ENCODE measurements at places on chromosomes 4 and X.
A peak's percentile ranks its signal among the peaks of the same experiment; 100 is the strongest.

- no peak for DNase-seq
These were observed 12.8 kb upstream of the SCARB2 start for GRCh38 chr4:76226418-76226817.

DNA sequence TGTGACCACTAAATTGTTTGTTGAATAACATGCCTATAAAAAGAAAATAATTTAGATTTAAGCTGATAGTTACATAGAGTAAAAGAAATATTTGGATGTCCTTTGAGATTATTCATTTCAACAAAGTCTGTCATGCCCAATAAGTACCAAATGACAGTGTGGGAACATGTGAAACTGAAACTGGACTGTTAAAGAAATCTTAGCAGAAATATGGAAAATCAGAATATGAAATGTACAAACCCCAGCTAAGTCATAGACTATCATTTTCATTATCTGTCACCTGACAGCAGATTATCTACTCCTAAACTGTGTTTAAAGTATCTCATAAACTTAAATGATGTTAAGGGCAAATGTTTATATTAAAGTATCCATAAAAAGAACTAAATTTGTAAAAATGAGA lies 437.8 kb upstream of the FAM241A start:
- no peak for DNase-seq

GRCh38 chr4:135371137-135371536 lies 1169.5 kb upstream of the PABPC4L start:
- no peak for DNase-seq

DNA sequence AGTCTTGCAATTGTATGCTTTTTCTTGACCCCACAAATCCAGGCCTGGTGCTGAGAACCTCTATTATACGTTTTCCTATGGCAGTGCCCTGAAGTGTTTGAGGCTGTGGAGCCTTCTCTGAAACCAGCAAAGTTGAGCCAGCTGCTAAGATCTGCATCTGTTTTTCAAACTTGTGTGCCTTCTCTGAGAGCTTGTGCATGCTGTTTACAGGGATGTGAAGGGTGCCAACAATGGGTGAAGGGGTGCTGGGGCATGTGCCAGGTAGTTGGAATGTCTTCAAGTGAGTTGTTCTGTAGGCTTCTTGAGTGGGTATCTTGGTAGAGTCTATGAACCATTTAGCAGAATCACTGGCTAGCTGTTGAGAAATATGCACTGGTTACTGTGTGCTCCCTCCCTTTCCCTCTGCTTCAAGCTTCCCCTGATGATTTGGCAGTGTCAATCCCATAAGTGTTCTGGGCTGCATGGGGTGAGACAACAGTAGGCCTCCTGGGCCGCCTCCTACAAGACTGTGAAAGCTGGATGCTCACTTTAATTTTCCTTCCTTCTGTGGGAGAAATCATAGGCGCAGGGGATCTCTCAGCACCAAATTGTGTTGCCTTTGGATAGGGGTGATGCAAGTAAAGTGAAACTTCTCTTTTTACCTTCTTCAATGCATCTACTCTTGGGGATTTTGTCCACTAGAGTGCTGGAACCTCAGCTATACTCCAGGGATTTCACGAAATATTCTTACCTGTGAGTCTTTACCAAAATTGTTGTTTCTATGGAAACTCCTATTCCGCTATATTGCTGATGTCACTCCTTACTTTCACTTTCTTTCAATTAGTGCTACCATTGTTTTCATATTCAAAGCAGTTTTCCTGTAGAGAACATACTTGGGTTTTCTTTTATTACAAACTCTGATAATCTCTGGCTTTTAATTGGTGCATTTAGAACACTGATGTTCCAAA lies 30.0 kb downstream of the ITM2A start:
- DNase-seq, result no peak

DNA sequence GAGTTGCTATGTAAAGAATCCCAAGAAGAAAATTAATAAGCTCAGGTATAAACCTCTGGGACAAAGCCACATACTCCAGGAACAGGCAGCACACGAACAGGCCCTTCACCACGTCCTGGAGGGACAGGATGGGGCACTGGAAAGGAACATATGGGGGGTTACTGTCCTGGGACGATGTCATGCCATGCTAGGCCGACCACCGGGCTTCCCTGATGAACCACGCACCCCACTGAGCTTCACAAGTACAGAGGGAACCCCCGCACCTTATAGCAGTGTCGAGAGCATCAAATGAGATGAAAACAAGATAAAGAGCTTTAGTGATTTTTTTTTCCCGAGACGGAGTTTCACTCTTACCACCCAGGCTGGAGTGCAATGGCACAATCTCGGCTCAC lies 19.1 kb downstream of the NOP14 start:
- DNase-seq, result no peak

DNA sequence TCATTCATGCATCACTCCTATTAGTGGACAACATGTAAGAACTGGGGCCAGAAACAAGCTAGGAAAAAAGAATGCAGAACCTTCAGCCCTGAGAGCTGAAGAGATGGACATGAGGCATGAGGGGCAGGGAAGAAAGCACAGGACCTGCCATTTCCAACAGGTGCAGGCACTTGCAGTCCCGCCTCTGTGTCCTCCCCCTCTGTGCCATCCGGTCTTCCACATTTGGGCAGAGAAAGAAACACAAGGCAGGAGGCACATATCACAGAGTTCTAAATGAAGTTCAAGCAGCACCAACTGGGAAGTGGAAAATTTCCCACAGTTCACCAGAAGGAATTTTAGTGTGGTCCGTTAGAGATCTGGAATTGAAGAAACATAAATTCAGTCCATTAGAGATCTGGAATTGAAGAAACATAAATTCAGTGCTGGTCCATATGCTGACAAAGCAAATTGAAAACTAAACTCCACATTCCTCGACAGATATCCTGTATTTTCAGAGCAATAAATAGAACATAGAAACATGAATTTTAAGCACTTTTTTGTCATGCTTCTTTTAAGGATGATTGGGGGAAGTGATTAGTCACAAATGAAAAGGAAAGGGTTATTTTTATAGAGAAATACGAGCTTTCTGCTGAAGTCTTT lies 57.2 kb upstream of the DAPP1 start:
- DNase-seq, result no peak

- DNase-seq, result peak; percentile 11
These were observed 107.4 kb upstream of the STOX2 start for GRCh38 chr4:183797445-183798300.

DNA sequence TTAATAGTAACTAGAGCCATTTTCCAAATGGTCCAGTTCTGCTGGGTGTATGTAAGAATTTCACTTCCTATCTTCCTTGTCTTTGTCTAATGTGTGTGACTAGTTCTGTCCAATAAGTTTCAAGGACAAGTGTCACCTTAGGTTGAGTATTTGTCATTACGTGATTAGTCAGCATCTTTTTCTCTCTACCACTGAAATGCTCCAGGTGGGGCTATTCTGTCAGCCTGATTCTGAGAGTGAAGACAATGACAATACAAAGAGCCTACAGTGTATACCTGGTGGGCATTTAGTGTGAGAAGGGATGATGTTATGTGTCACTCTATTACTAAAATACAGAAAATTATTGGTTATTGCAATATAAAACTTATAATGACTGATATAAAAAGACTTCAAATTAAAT lies 876.3 kb downstream of the C4orf33 start:
- no peak for DNase-seq

DNA sequence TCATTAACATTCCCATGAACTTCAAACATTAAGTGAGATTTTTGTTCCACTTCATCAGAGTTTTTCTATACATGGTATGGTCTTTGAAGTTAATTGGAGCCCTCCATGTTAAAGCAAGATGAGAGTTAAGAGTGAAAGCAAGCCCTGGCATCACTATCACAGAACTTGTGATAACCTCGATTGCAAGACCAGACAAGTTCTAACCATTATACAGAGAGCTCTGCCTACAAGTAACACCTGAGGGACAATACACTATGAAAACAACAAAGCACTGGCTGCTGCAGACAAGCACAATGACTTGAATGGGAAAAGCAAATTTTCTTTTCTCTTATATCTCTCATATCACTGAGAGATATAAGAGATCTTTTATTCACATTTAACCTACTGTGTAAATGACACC lies 126.6 kb upstream of the GYPA start:
- no peak for DNase-seq

GRCh38 chr4:68175562-68176155 lies 46.0 kb upstream of the TMPRSS11F start:
- DNase-seq, result peak; percentile 30

GRCh38 chrX:124211312-124211942 lies 121.0 kb upstream of the TEX13D start:
- DNase-seq, result peak; percentile 57

DNA sequence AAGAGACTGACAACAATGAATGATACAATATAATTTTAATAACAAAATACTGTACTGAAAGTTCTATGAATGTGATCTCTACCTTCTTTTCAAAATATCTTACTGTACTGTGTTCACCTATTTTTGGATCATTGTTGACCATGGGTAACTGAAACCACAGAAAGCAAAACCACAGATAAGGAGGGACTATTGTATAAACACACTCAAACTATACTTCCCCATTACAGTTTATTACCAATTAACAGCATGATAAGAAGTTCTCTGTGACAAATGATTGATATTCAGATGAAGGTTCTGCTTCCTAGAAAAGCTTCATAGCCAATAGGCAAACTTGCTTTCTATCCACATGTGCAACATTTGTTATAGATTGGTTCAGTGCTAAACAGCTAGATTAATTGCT lies 50.1 kb downstream of the GABRG1 start:
- no peak for DNase-seq

Data from NCI-H2081 (cell line).